ENCODE measurements at places on chromosomes 1 and 21.

GRCh38 chr1:24381256-24381655 lies 32.3 kb downstream of the STPG1 start:
- peaks cover 5% of the 10 kb centered on the region for H3K36me3 ChIP-seq
- H3K4me1 ChIP-seq: peaks cover 22% of the 10 kb centered on the region
- no peak overlapping the region for H3K27ac ChIP-seq
- no peak overlapping the region for H3K4me3 ChIP-seq
- H3K27me3 ChIP-seq: no peaks in the 10 kb centered on the region

DNA sequence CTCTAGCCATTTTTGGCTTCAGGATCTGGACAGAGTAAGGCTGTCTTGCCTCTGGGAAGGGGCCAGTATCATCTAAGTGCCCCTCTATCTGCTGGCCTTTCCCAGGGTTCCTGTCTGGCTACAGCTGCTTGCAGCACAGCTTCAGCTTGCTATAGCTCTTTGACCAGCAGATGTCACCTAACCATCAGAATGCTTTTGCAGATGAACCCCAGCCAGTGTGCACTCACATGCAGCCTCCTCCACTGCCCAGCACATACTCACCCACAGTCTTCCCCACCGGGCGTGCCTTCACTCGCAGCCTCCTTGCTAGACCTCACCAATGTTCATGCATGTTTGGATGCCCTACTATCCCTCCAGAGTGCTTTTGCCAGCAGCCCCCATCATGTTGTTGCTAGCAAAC lies 769.0 kb downstream of the BRINP3 start:
- H3K4me1 ChIP-seq: no peaks in the 10 kb centered on the region
- H3K27ac ChIP-seq: no peak overlapping the region
- H3K27me3 ChIP-seq: no peaks in the 10 kb centered on the region
- H3K36me3 ChIP-seq: no peaks in the 10 kb centered on the region

GRCh38 chr1:57423656-57424211 lies at the start of gene DAB1:
Gene DAB1 (minus strand): TSS chr1:57424060. CDS start chr1:57291030, 133,030 bp downstream.
- H3K4me3 ChIP-seq: peak within 1 kb of the TSS; percentile 50
- H3K4me1 ChIP-seq: peaks cover 9% of the 10 kb centered on the region
- DNase-seq: no peak
- peaks cover 58% of the 10 kb centered on the region for H3K27me3 ChIP-seq
- no peak within 1 kb of the TSS for H3K27ac ChIP-seq

- H3K27me3 ChIP-seq: no peaks in the 10 kb centered on the region
- H3K36me3 ChIP-seq: no peaks in the 10 kb centered on the region
- H3K27ac ChIP-seq: no peak overlapping the region
- no peak overlapping the region for H3K4me3 ChIP-seq
- DNase-seq: no peak
Observed at GRCh38 chr1:234559152-234559901, 50.7 kb downstream of the IRF2BP2 start.

DNA sequence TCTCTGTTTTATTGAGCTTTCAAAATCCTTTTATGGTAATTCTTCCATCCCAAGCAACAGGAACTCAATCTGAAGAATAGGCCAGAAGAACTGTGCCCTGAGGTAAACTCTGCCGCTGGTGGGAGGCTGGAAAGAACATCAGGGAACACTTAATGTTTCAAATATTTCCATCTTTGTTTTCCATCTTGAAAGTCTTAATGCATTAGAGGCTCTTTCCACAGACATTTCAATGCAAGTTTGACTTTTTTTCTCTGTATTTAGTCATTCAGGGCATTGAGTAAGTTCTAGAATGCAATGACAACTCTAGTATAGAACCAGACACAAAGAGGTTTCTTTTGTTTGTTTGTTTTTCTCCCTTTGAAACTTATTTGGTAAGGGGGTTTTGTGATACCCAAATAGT lies 61.5 kb downstream of the KIAA0040 start:
- peaks cover 9% of the 10 kb centered on the region for H3K27me3 ChIP-seq
- H3K4me3 ChIP-seq: no peak overlapping the region
- no peaks in the 10 kb centered on the region for H3K4me1 ChIP-seq
- DNase-seq: no peak
- no peak overlapping the region for H3K27ac ChIP-seq
- no peaks in the 10 kb centered on the region for H3K36me3 ChIP-seq

- no peaks in the 10 kb centered on the region for H3K4me1 ChIP-seq
- H3K27me3 ChIP-seq: peaks cover 1% of the 10 kb centered on the region
- DNase-seq: no peak
- H3K4me3 ChIP-seq: no peak overlapping the region
- no peaks in the 10 kb centered on the region for H3K36me3 ChIP-seq
Observed at GRCh38 chr1:210093461-210093860, 139.1 kb upstream of the SERTAD4 start.

DNA sequence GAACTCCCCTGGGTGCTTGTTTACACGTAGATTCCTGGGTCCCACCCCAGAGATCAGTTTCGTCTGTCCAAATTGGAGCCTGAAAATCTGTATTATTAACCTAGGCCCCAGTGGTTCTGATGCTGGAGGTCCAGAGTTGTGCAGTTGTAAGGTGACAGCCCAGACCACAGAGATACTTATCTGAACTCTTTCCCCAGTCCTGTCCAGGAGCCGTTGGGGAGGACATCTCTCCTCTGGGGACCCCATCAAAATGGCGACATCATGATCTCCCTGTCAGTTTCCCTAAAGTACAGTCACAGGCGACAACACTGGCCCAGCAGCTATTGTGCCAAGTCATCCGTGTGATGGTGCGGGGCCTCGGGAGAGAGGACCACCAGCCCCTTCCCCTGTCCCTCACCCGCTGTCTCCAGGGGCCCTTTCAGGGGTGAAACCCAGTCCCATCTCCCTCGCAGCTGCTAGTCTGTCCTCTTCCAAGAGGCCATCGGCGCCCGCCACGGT lies 749 bp upstream of the EFHD2 start:
- peak overlapping the region; percentile 67 for H3K27ac ChIP-seq
- H3K4me3 ChIP-seq: peak overlapping the region; percentile 91
- peaks cover 36% of the 10 kb centered on the region for H3K4me1 ChIP-seq
- no peak for DNase-seq
- H3K27me3 ChIP-seq: peaks cover 12% of the 10 kb centered on the region

- no peak overlapping the region for H3K4me3 ChIP-seq
- H3K27ac ChIP-seq: no peak overlapping the region
Observed at GRCh38 chr1:224732377-224733026, 116.4 kb downstream of the CNIH3 start.

DNA sequence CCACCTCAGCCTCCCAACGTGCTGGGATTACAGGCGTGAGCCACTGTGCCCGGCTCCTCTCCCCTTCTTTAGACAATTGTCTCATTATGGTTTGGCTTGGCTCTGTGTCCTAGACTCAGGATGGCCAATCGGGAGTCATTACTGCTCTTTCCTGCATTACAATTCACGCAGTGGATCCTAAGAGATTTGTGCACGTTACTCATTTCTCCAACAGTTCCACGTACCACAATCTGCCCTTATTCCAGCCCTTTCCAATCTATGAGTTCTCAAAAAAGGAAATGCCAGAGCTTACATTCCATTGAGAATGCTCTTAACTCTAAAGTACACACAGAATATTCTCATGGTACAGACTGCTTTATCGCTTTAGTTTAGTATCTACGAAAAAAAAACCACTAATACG lies 357.0 kb downstream of the GPATCH2 start:
- H3K36me3 ChIP-seq: no peaks in the 10 kb centered on the region
- no peaks in the 10 kb centered on the region for H3K27me3 ChIP-seq
- no peak overlapping the region for H3K27ac ChIP-seq
- DNase-seq: no peak
- H3K4me1 ChIP-seq: no peaks in the 10 kb centered on the region

DNA sequence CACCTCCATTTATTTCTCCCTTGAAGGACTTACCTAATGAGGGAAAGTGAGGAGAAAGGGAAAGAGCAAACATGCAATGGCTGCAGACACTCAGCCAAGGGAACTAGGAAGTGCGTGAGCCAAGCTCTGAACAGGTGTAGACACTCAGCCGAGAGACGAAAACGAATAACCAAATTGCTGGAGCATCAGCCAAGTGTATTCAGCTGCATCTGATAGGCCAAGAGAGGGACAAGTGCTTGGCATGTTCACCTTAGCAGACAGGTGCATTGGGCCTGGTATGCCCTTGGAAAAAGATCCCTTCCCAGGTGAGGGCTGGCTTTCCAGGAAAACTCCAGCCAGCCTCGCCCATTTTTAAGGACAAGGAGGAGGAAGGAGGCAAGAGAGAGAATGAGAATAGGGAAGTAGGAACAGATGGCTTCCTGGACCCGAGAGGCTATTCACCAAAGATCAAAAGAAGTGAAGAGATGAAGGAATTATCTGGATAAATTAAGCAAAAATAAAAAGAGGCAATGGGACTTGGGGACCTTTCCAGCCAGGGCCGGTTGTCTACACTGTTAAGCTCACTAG lies 184.7 kb downstream of the TOMM20 start:
- no peak for DNase-seq
- no peak overlapping the region for H3K4me3 ChIP-seq
- H3K27me3 ChIP-seq: no peaks in the 10 kb centered on the region
- peak overlapping the region; percentile 32 for H3K27ac ChIP-seq
- H3K4me1 ChIP-seq: peaks cover 30% of the 10 kb centered on the region
- H3K36me3 ChIP-seq: no peaks in the 10 kb centered on the region

DNA sequence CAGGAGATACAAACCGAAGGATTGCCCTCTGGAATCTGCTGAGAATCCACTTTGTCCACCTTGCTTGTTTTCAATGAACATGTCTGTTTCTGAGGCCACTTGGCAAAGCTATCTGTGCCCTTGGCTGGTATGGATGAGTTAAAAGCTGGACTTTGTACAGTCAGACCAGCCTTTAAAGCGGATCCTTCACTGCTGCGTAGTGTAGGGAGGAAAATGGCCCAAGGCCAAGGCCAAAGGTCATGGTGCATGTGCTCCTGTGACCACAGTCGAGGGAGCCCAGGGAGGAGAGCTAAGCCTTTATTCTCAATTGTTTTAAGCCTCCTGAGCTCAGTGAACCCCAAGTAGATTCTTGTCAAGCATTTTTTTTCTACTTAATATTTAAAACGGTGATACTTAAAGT lies 37.0 kb downstream of the KCNJ15 start:
- H3K4me3 ChIP-seq: no peak overlapping the region
- DNase-seq: no peak
- peaks cover 11% of the 10 kb centered on the region for H3K4me1 ChIP-seq
- H3K27ac ChIP-seq: no peak overlapping the region

DNA sequence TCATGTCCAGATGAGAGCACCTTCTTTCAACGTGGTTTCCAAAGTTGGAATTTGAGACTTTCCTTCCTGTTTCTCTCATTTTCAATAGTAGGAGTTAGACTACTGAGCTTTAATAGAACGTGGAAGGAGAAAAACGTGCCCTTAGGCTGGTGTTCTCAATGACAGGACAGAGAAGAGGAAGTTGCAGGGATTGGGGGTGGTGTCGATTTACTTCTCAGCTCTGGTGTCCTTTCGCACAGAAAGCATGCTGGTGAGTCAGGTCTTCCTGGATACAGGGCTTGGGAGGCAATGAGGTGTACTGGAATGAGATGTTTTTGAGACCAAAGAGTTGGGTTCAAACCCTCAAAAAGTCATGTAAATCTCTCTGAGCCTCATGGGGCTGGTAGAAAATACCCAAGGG lies 67.1 kb downstream of the HIVEP3 start:
- no peak for DNase-seq
- no peak overlapping the region for H3K4me3 ChIP-seq
- H3K4me1 ChIP-seq: peaks cover 34% of the 10 kb centered on the region
- no peaks in the 10 kb centered on the region for H3K27me3 ChIP-seq

GRCh38 chr1:154940651-154941194 lies 4.2 kb upstream of the PMVK start:
- H3K27ac ChIP-seq: peak overlapping the region; percentile 63
- H3K4me1 ChIP-seq: peaks cover 79% of the 10 kb centered on the region

GRCh38 chr1:80582980-80583379 lies 1217.8 kb upstream of the ADGRL2 start:
- H3K36me3 ChIP-seq: no peaks in the 10 kb centered on the region
- H3K27me3 ChIP-seq: no peaks in the 10 kb centered on the region
- no peak overlapping the region for H3K4me3 ChIP-seq
- DNase-seq: no peak
- H3K27ac ChIP-seq: no peak overlapping the region

GRCh38 chr1:51464828-51465227 lies 54.2 kb downstream of the EPS15 start:
- H3K27me3 ChIP-seq: no peaks in the 10 kb centered on the region
- peaks cover 34% of the 10 kb centered on the region for H3K36me3 ChIP-seq
- H3K4me3 ChIP-seq: no peak overlapping the region
- no peak overlapping the region for H3K27ac ChIP-seq

GRCh38 chr1:197100677-197101076 lies 33.6 kb upstream of the F13B start:
- peaks cover 9% of the 10 kb centered on the region for H3K36me3 ChIP-seq
- no peak for DNase-seq
- no peak overlapping the region for H3K4me3 ChIP-seq
- H3K4me1 ChIP-seq: peaks cover 16% of the 10 kb centered on the region

GRCh38 chr1:197776351-197777105 lies 1.2 kb upstream of the DENND1B start:
- H3K27me3 ChIP-seq: no peaks in the 10 kb centered on the region
- peak overlapping the region; percentile 99 for H3K27ac ChIP-seq
- peak overlapping the region; percentile 75 for H3K4me3 ChIP-seq
- DNase-seq: peak; percentile 23

GRCh38 chr1:67001682-67002425 lies 52.1 kb downstream of the SLC35D1 start:
- no peak for DNase-seq
- H3K36me3 ChIP-seq: peaks cover 14% of the 10 kb centered on the region
- H3K4me3 ChIP-seq: no peak overlapping the region
- no peaks in the 10 kb centered on the region for H3K27me3 ChIP-seq
- H3K27ac ChIP-seq: no peak overlapping the region

- H3K27me3 ChIP-seq: no peaks in the 10 kb centered on the region
- H3K4me3 ChIP-seq: no peak overlapping the region
- no peaks in the 10 kb centered on the region for H3K36me3 ChIP-seq
- no peaks in the 10 kb centered on the region for H3K4me1 ChIP-seq
Observed at GRCh38 chr21:17763288-17764037, 55.7 kb downstream of the C21orf91 start.

GRCh38 chr1:168923521-168924136 lies 182.9 kb upstream of the ATP1B1 start:
- H3K4me3 ChIP-seq: no peak overlapping the region
- peaks cover 5% of the 10 kb centered on the region for H3K4me1 ChIP-seq
- H3K27ac ChIP-seq: no peak overlapping the region
- DNase-seq: no peak

DNA sequence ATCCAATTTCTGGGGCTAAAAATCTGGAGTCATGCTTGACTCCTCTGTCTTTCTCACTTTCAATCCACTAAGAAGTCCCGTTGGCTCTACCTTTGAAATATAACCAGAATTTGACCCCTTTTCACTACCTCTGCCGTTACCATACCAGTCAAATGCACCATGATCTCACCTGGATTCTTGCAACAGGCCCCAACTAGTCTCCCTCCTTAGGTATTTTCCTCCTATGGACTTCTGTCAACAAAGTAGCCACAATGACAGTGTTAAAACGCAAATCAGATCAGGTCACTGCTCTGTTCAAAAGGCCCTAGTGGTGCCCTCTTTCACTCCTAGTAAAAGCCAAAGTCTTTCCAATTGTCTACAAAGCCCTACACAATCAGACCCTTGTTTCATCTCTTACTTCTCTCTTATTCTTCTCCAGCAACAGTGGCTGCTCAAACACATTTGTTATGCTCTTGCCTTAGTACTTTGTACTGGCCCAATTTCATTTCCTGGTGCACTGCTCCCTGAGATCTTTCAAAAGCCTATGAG lies 35.7 kb upstream of the AGL start:
- H3K27me3 ChIP-seq: peaks cover 2% of the 10 kb centered on the region
- H3K27ac ChIP-seq: no peak overlapping the region
- DNase-seq: no peak
- no peaks in the 10 kb centered on the region for H3K36me3 ChIP-seq

- no peak overlapping the region for H3K4me3 ChIP-seq
- peaks cover 51% of the 10 kb centered on the region for H3K4me1 ChIP-seq
- DNase-seq: no peak
- H3K27ac ChIP-seq: peak overlapping the region; percentile 26
- H3K36me3 ChIP-seq: no peaks in the 10 kb centered on the region
- H3K27me3 ChIP-seq: no peaks in the 10 kb centered on the region
Observed at GRCh38 chr1:225441314-225442122, 13.7 kb upstream of the LBR start.
